CD4-positive, alpha-beta T cell treated with Interferon alpha-2 for 1 hour (primary cell): ENCODE measurements at places on chromosomes 3 and 15.

- DNase-seq = no peak
These were observed 54.8 kb downstream of the ZNF609 start for GRCh38 chr15:64515196-64515595.

- no peak for DNase-seq
These were observed 1102.2 kb downstream of the IGSF11 start for GRCh38 chr3:117932441-117932840.

GRCh38 chr3:46976326-46977190, at the start of gene CCDC12:
Gene CCDC12 (minus strand): TSS chr3:46976745. CDS start chr3:46976732, 13 bp downstream.
- DNase-seq = peak; percentile 97

DNA sequence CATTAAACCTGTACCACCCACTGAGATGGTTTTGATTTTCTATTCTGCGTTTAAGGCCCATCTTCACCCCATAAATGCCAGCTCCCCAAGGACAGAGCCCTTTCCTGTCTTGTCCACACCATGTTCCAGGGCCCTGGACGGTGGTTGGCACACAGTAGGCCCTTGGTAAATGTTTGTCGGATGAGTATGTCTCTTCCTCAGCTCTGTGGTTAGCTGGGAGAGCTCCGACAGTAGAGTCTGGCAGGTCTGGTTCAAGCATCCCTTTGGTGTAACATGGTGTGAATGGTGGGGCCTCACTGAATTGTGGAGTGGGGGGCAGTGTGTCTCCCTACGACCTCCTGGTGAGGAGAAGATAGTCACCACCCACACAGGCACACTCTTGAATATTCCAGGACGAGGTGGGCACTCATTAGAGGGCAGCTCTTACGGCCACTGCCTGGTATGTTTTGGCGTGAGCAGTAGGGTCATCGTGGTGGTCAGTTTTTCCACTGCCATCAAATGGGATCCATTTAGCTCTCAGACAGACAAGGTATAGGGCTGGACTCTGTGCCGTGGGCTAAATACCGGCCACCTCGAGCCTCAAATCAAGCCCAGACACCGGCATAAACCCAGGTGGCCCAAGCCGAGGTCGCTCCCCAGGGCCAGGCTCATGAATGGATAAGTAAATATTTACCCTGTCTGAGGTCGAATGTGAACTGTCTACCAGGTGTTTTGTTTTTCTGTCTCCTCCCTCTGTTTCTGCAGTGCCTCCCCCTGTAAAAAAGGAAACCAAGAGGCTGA, 61.3 kb downstream of the SMAD3 start:
- no peak for DNase-seq

DNA sequence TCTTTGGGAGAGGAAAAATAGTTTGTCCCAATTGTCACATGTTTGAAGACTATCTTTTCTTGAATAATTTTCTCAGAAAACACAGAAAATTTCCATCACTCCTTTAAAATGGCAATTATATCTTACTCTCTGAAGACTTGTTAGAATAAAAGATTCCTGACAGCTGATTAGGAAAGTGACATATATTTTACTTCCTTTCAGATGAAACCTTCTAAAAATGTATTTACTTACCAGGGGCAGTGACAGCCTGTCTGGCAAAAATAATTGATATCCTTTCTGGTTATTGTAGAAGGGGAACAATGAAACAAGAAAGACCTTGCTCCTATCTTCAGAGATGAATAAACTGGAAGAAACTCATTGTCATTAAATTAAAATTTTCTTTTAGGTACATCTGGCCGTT, 483.3 kb upstream of the GOLIM4 start:
- DNase-seq = no peak
